ENCODE measurements at places on chromosomes 4 and X.

GRCh38 chr4:109739547-109739946 lies 9.7 kb upstream of the PLA2G12A start:
- no peak for DNase-seq

DNA sequence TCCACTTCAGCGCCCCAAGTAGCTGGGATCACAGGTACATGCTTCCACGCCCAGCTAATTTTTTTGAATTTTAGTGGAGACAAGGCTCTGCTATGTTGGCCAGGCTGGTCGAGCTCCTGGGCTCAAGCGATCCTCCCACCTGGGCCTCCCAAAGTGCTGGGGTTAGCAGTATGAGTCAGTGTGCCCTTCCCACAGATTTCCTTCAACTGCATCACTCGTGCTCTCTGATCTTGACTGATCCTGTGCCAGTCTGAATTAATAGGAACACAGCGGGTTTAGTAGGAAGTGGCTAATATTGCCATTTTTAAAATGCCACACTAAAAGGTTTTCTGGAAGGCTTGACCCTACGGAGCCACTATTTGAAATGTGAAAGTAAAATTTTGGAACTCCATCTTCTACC lies 4.3 kb upstream of the SHROOM2 start:
- no peak for DNase-seq

DNA sequence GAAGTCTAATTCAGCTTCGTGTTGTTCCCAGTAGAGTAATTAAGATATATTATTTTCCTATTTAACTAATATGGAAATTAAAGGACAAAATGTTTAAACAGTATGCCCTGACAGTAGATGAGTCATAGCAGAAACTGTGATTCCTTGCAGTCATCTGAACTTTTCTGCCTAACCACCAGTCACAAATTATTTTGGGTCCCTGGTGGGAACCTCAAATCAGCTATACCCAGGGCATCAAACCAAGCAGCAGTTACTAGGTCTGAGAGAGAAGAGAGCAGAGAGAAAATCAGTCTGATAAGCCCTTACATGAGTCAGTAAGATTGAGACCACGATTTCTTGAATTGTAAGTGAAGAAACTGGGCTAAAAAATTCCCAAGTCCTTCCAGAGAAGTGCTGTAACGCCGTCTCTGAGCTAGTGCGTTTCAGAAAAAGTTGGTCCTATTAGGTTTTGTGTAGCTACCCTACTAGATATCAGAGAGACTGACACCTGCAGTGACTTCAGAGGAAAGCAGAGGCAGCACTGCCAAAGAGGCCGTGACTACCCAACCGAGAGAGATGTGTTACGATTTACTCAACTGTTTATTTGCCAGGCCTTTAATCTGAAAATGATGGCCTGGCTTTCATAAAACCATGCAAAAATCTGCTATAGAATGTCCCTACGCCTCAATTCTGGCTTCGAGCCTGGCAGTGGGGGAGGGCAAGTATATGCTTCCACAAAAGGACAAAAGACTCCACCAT lies 21.7 kb upstream of the GPM6A start:
- DNase-seq = no peak

- DNase-seq = no peak
Measured at GRCh38 chrX:116379854-116380253, 56.6 kb upstream of the SLC6A14 start.

DNA sequence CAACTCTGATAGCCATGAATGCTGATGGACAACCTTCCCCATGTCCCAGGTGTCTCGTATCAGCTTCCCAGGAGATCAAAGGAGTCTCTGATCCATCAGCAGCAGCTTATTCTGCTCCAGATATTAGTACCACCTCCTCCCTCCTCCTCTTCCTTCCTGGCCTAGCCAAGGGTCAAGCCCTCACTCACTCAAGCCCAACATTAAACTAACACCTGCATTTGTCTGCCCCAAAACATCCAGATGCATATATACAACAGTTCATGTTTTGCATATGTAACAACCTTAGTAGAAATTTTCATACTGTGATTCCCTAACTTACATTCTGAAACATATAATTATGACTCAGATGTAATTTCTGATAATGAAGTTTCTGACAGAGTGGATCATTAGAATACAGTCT lies 29.9 kb downstream of the BCLAF3 start:
- no peak for DNase-seq

DNA sequence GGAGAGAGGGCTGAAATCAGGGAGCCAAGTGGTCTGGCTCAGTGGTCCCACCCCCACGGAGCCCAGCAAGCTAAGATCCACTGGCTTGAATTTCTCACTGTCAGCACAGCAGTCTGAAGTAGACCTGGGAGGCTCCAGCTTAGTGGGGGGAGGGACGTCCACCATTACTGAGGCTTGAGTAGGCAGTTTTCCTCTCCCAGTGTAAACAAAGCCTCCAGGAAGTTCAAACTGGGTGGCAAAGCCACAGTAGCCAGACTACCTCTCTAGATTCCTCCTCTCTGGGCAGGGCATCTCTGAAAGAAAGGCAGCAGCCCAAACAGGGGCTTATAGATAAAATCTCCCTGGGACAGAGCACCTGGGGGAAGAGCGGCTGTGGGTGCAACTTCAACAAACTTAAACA lies 88.1 kb downstream of the NPFFR2 start:
- no peak for DNase-seq

GRCh38 chr4:145189981-145190380 lies 9.6 kb upstream of the OTUD4 start:
- DNase-seq = no peak

- DNase-seq = no peak
Measured at GRCh38 chr4:121817006-121817405, 6.7 kb downstream of the CCNA2 start.

DNA sequence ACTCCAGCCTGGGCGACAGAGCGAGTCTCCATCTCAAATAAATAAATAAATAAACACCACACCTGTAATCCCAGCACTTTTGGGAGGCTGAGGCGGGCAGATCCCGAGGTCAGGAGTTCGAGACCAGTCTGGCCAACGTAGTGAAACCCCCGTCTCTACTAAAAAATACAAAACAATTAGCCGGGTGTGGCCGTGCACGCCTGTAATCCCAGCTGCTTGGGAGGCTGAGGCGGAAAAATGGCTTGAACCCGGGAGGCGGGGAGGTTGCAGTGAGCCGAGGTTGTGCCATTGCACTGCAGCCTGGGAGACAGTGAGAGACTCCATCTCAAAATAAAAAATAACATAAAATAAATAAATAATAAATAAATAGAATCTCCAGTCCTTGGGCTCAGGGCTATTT lies 185.8 kb downstream of the SHOX start:
- no peak for DNase-seq

- DNase-seq = no peak
Measured at GRCh38 chrX:120366794-120367193, 4.9 kb downstream of the ATP1B4 start.

GRCh38 chrX:17822351-17822750 lies 38.7 kb downstream of the RAI2 start:
- DNase-seq = no peak

DNA sequence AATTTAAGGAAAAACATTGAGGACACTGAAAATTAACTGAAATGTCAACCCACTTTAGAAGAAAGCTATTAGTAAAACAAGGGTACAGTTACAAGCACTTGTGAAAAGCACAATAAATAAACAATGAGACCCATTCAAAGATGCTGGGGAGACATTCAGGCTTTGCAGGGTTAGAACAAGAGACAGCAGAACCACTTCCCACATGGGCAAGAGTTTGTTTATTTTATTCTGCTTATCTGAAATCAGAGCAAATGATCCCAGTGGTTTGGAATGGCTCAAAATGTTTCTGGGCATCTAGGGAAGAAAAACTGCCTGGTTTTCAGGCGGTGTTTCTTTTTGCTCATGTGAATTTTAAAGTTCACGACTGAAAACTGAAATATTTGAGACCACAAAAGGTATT lies 42.4 kb downstream of the PPP3CA start:
- DNase-seq = no peak

DNA sequence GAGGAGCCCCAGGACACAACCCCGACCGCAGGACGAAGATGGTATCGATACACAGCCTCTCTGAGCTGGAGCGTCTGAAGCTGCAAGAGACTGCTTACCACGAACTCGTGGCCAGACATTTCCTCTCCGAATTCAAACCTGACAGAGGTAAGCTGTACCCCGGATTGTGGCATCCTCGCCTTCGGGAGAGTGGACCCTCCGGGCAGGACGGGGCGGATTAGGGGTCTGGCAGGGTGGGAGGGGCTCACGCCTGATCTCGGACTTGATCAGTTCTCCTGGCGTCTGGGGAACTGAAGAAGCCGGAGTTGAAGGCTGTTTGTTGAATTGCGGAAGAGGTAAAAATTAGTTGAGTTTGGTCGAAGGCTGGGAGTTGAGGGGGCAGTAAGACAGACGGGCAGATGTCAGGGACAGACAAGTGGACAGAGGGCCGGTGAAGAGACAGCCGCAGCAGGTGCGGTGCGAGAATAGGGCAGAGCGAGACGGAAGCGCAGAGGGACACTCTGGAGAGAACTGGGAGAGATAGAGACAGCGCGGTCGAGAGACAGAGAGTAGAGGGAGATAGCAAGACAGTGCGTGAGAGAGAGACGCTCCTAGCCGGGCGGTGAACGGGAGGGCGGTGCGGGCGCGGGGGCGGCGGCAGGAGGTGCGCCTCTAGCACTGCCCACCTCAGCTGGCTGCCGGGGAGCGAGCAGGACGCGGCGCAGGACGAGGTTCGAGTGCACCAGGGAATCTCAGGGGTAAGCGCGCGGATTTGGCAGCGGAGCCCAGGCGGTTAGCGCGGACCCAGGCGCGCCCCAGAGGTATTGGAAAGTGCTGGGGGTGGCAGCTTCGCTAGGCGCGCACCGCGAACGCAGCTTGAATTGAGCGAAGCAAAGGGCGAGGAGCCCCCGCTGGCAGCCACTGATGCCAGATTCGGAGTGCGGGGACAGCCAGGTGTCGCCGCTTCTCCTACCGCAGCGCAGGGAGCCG lies 23.9 kb downstream of the ARHGAP36 start:
- DNase-seq = no peak

Measured in activated CD8-positive, alpha-beta T cell treated with anti-CD3 and anti-CD28 coated beads for 36 hours (primary cell).